ENCODE measurements at places on chromosomes 7 and 10.

GRCh38 chr10:124259139-124259825 is 159.4 kb downstream of the OAT start:
- peak; percentile 39 for DNase-seq

- DNase-seq = no peak
Observed at GRCh38 chr10:123682477-123682876, 16.3 kb downstream of the GPR26 start.

- DNase-seq = no peak
Observed at GRCh38 chr7:40658729-40659128, 523.9 kb downstream of the SUGCT start.

DNA sequence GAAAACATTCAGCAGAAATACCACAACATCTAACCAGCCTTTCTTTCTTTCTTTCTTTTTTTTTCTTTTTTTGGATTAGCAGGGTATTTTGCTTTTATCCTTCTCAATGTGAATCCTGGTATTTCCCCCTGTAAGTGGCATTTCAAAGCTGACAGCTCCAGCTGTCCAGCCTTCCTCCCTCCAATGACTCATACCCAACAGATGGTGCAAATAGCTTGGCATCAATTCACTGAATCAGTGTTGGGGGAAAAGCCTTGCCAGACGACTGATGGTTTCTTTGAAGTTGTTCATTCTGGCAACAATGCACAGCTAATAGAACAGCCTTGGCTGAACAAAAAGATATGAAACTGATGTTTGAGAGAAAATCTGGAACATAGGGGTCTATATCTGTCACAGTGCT is 316.8 kb upstream of the STEAP1 start:
- no peak for DNase-seq

DNA sequence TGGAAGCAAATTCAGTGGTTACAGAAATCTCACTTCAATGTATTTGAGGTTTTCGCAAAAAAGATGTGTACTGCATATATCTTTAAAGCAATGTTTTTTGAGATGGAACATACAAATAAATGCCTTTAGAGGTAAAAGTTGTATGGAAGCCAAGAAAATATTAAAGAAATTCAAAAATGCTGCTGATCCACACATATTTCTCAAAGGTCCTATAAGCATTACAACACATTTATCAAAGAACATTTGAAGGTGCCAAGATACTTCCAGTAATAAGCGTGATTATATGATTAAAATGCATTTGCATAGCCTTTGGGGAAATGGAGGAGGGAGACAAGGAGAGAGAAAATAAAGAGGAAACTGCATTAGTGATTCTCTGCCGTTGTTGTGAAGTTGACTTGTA is 260.1 kb downstream of the BICC1 start:
- DNase-seq = no peak

DNA sequence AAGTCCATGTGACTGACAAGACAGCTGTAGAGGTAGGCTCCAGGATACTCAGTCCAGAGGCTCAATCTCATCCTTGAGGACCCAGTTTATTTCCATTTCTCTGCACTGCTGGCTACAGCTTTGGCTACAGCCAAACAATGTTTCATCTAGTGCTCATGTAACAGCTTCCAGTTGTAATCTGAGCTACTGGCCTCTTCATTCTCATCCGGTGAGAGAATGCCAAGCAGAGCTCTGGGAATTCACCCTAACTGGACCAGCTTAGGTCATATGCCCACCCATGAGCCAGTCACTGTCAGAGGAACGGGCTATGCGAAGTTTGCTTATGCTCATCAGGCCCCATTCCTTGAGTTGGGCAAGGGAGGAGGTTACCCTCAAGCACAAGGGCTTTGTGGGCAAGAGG is 192.9 kb downstream of the EVX1 start:
- DNase-seq = no peak

DNA sequence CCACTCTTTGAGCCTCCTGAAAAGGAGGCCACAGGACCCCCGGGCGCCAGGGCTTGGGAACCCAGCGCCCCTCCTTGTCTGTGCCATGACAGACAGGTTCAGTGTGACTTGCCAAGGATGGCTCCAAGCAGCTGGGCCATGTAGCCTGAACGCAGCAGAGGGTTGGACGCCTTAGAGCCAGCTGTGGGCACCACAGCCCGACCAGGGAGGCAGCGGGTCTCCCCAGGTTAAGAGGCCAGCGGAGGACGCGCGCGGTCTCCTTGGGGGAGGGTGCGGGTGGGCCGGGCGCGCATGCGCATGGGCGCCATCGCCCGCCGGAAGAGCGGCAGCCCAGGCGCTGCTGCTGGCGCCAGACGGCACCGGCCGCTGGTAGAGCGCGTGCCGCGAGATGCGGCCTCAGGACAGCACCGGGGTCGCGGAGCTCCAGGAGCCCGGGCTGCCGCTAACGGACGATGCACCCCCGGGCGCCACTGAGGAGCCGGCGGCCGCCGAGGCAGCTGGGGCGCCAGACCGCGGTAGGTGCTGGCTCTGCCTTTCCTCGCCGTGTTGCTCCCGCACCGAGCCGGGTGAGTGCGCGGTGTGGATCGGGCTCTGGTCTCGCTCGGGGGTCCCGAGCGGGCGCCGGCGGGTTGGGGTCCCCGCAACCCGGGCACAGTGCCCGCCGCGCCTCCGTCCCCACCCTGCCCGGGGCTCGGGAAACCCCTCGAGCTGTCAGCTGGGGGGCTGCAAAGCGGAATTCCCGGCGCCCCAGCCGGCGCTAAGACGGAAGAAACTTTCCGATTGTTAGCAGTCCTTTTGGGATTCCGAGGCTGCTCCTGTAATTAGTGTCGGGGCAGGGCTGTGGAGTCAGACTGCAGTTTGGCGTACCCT is at the start of gene SLC35G1:
Gene SLC35G1 (plus strand): TSS at position 333 of the 870 bp plus-strand sequence. CDS start 56 bp downstream, at position 389.
- DNase-seq = peak; percentile 62

- DNase-seq = no peak
Observed at GRCh38 chr10:76411729-76412435, 980.5 kb downstream of the LRMDA start.

DNA sequence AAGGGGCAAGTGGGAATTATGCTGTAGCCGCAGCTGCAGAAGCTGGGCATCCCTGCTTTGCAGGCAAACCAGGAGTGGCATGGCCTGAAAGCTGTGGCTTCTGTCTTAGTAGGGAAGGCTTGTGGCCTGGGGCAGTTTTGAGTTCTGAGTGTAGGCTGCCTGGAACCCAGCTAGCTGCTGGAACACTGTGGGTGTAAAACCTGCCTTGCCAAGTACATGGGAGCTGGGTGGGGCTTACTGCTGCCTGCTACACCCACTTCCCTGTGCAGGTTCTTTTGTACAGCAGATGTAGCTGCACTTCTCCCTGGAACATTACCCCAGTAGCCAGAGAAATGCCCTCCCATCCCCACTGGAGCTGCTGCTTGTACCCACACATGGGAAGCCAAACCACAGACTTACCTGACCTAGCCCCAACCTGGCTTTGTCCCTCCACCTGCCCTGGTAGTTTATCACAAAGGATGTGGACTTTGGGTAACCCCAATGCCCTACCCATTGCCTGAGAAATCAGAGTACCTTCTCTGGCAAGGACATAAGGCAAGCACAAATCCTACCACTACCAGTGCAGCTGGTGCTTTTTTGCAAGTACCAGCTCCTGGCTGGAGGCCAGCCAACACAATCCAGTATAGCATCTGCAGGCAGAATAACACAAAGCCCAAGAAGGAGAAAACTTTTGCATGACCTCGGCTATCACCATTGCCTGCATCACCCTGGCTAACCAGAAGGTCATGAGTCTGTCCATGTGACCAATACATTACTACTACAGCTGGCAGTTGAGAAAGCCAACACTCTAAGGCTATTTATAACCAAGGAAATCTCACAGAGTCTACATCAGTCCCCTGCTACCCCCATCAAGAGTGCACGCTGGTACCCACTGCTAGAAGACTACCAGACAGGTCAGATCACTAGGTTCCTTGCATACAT is 26.5 kb upstream of the PPP1R3A start:
- DNase-seq = no peak

DNA sequence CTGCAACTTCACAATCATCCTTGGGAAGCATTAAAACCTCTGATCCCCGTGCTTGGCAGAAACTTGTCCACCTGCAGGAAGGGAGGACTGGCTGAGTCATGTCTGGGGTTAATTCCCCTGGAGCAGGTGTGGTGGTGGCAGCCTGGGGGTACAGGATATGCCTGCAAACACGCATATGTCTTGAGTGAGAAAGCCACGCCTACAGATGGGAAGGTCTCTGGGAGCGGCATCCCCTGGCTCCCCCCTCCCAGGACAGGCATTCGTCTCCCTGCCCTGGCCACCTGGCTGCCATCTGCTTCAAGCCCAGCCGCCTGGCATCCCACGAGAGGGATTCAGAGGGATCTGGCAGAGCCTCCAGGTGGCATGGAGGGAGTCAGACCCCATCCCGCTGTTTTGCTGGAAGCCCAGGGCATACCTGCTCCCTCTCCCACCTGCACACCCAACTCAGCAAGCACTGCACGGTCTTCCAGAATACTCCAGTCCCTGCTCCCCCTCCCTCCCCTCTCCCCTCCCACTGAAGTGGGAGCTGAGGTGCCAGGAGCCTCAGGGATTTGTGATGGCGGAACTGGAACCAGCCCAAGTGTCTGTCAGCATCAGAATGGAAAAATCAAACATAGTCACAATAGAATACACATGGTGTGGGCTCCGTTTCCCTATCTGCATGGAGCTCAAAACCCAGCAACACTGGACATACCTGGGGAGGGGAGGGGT is 61.0 kb downstream of the CAMK2B start:
- DNase-seq = no peak

- no peak for DNase-seq
Observed at GRCh38 chr7:140899883-140900282, 24.8 kb downstream of the BRAF start.

DNA sequence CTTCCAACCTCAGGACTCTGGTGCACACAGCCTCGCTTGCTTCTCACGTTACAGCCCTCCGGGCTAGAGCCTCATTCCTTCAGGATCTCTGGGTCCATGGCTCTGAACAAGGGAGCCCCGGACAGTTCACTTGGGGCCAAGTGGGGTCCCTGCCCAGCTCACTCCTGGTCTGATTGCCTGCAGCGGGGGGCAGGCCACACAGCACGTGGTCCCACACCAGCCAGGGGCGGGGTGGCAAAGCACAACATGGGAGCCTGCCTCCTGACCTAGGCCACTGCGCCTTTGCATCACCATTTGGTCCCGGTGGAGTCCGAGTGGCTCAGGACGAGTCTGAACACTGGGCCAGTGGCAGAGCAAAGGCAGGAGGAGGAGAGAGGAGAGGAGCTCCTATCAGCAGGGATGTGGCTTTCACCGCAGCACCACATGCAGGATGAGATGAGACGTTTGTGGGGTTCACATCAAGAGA is 13.4 kb upstream of the CRYGN start:
- no peak for DNase-seq

- no peak for DNase-seq
Observed at GRCh38 chr7:37709631-37710509, 26.3 kb downstream of the GPR141 start.

Measured in hematopoietic multipotent progenitor cell (in vitro differentiated cells).